ENCODE measurements at places on chromosomes 7 and 10.

- no peak for DNase-seq
Measured at GRCh38 chr10:18273039-18273438, 132.8 kb downstream of the CACNB2 start.

GRCh38 chr10:29642990-29643389 is 8.2 kb upstream of the SVIL start:
- no peak for DNase-seq

DNA sequence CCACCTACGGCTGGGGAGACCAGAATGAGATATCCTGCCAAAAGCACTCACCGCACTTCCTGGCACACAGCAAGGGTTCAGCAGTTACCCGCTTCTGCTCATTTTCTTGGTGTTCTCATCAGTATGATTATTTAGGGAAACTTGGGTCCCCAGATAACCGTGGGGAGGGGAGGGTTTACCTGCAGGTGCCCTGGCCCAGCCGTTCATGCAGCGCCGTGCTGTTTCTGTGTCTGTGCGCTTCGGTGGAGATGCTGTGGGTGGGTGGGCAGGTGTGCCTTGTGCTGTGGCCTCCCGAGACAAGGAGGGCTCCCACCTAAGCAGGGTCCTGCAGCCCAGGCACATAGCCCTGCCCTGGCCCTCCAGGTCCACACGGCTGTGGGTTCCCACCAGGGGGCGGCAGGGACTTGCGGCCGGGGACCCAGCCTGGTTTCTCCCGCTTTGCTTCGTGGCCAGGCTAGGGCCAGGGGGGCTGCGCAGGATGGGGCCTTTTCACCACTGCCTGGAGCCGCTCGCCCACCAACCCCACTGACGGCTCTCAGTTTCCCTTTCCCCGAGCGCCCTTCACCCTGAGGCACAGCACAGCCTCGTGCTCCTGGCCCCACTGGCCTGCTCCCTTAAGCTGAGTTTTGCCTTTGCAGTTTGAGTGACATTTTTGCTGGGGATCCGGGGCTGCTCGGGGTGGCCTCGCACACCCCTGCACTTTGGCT is 78.5 kb downstream of the LHPP start:
- no peak for DNase-seq

GRCh38 chr7:13320333-13320732 is 632.9 kb downstream of the ARL4A start:
- DNase-seq = no peak

DNA sequence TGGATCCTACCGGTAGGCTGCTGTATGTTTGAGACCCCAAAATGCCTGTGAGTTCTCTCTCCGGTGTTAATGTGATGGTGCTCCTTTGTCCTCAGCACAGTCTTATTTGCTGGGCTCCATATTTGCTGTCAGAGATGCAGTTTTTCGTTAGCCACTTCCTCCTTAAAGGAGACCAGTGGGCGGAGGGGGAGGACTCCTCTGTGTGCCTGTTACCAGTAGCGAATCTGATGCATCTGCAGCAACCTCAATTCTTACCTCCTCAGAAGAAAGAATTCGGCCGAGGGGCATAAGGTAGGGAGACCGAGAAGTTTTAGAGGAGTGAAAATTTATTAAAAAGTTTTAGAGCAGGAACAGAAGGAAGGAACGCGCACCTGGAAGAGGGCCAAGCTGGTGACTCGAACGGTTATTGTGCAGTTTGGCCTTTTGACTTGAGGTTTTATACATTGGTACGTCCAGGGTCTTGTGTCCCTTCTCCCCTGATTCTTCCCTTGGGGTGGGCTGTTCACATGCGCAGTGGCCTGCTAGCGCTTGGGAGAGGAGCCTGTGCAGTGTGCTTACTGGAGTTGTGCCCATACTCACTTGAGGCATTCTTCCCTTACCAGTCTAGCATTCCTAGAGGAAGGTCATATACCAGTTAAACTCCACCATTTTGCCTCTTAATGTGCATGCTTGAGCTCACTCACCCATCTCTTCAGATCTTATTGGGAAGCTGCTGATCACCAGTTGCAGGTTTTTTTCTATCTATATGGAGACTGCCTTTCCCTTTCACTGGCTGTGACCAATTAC is 49.5 kb downstream of the GNAI1 start:
- DNase-seq = no peak

- DNase-seq = no peak
Measured at GRCh38 chr10:3755440-3756359, 29.3 kb downstream of the KLF6 start.

DNA sequence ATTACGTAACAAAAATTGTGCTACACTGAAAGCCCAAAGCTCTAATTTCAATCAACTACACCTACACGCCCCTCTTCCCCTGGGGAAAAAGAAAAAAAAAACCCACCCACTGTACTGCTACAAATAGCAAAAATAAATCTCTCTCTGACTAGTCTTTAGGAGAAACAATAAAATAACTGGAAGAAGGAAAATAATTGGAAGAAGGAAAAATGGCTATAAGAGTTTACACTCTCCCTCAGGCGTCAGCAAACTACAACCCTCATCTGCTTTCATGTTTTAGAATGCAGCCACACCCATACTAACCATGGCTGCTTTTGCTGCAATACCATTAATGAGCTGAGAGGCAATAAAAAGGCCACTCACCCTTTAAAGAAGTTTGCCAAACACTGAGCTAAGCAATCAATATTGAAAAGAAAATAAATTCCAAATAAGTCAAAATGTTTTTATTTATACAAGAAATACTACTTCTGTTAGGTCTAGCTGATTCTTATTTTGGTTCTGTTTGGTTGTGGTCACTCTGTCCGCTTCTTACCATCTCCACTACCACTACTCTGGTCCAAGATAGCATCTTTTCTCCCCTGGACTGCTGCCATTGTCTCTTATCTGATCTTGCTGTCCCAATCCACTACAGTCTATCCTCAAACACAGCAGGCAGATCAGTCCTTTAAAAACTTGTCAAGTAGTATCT is 3.8 kb downstream of the MINDY3 start:
- no peak for DNase-seq
